Stimulated activated CD4-positive, alpha-beta T cell treated with anti-CD3 and anti-CD28 coated beads, TNF-alpha, amount 100 ng/mL, for 1 hour (primary cell): ENCODE measurements at places on chromosomes 1 and 21.

GRCh38 chr1:196098000-196098399 is 510.2 kb downstream of the KCNT2 start:
- DNase-seq = no peak

- DNase-seq = no peak
Observed at GRCh38 chr1:33655496-33655895, 183.1 kb downstream of the ZSCAN20 start.

- DNase-seq = no peak
Observed at GRCh38 chr1:196105901-196106300, 502.3 kb downstream of the KCNT2 start.

GRCh38 chr1:87560601-87561360 is 232.1 kb downstream of the LMO4 start:
- DNase-seq = no peak

DNA sequence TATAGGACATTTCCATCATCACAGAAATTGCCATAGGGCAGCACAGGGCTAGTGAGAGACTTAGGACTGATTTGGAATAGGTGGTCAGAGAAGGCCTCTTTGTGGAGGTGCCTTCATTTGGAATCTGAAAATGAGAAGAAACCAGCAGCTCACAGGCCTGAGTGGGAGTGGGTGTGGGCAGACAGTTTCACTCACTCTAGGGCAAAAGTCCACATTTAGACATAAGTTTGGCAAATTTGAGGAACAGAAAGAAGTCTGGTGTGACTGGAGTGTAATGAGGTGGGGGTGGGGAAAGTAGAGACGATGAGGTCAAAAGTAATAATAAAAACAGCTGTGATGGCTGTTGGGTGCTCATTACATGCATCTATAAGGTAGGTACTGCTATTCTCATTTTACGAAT is 22.4 kb upstream of the BCAR3 start:
- DNase-seq = no peak

- no peak for DNase-seq
Observed at GRCh38 chr1:72122099-72122880, 160.0 kb downstream of the NEGR1 start.
